ENCODE measurements at places on chromosomes 12 and 14.

DNA sequence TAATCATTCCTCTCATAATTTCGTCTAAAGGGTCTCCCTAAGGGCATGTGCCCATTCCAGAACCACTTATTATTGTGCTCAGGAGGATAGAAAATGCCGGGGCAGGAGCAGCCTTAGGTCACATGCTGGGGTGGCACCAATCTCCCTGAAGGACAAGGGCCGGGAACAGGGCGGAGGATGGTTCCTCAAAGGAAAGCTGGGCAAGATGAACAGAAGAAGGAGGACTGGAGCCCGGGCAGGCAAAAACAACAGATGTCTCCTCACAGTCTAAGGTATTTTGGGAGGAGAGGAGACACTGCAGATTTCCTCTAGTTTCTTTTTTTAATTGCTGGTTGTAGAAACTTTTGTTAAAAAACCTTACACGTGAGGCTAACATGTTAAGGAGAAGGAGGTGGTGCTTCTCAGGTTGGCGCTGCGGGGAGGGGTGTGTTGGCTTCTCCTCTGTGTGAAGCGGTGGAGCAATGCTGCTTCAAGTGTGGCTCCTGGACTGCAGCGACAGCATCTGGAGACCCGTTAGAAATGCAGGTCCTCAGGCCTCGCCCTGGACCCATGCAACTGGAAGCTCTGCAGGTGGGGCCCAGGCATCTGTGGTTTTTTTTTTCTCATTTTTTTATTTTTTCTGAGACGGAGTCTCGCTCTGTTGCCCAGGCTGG is 164.8 kb downstream of the AACS start:
- H3K27ac ChIP-seq: no peak overlapping the region
- H3K4me1 ChIP-seq: no peaks in the 10 kb centered on the region
- no peak overlapping the region for H3K4me3 ChIP-seq
- H3K27me3 ChIP-seq: peaks cover 4% of the 10 kb centered on the region
- no peak for DNase-seq
- no peaks in the 10 kb centered on the region for H3K36me3 ChIP-seq

DNA sequence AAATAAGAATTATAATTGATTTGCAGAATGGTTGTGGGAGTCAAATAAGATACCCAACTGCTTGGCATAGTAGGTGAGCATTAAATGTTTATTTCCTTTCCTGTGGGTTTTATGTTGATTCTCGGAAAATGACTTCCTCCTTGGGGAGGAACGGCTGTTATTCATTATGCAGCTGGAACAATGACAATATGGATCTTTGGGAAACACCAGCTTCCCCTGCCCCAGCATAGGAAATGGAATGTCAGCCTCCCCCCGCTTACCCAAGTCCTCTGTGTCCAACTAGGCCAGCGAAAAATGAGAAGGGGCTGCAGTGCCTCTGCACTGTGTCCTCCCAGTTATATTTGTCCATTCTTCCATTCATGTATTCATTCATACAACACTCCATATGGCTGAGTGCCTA is 11.7 kb upstream of the CCDC177 start:
- DNase-seq: no peak
- H3K27ac ChIP-seq: no peak overlapping the region
- no peaks in the 10 kb centered on the region for H3K4me1 ChIP-seq
- H3K36me3 ChIP-seq: no peaks in the 10 kb centered on the region
- H3K27me3 ChIP-seq: no peaks in the 10 kb centered on the region
- H3K4me3 ChIP-seq: no peak overlapping the region

- no peak for DNase-seq
- no peak overlapping the region for H3K27ac ChIP-seq
- H3K4me3 ChIP-seq: no peak overlapping the region
- H3K36me3 ChIP-seq: peaks cover 22% of the 10 kb centered on the region
- no peaks in the 10 kb centered on the region for H3K27me3 ChIP-seq
- H3K4me1 ChIP-seq: peaks cover 3% of the 10 kb centered on the region
These were observed 56.2 kb upstream of the RESF1 start for GRCh38 chr12:31903025-31903424.

- no peak overlapping the region for H3K4me3 ChIP-seq
- H3K4me1 ChIP-seq: no peaks in the 10 kb centered on the region
- H3K36me3 ChIP-seq: no peaks in the 10 kb centered on the region
- no peak for DNase-seq
These were observed 111.9 kb downstream of the CCDC60 start for GRCh38 chr12:119446459-119446858.

DNA sequence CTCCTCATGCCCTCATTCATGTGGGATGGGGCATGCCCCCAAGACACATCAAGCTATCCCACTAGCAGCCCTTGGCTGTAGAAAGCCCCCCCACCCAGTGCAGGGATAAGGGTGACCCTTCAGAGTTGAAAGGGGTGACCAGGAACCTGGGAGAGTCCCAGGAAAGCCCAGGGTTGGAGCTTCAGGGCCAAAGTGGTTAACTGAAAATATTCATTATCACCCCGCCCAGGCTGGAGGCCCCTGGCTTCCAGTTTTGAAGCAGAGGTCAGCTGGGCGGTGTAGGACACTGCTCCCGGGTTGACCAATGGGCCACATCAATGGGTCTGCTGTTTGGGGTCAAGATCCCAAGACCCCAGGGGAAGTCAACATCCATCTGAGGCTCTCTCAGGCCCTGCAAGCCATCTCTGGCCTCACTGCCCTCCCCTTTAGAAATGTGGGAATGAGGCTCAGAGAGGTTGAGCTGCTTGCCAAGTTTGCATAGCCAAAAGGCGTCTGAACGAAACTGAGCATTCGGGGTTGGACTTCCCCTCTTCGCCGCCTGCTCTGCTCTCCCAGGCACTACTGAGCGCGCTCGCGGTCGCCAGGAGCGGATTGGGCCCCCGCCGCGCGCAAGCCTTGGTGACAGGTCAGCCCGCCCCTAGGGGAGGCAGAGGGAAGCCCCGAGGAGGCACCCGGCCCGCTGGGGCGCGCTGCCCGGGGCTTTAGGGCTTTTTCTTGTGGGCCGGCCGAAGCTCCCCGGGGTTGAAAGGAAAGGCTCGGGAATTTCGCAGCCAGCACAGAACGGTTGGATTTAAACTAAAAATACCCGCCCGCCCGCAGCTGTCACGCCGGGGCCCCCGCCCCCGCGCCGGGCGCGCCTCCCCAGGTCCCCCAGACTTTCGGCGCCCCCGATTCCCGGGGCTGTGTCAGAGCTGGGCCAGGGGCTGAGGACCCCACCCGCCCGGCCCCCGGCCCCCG is 576 bp downstream of the SYNE3 start:
- no peak overlapping the region for H3K27ac ChIP-seq
- no peak for DNase-seq
- peaks cover 46% of the 10 kb centered on the region for H3K27me3 ChIP-seq

DNA sequence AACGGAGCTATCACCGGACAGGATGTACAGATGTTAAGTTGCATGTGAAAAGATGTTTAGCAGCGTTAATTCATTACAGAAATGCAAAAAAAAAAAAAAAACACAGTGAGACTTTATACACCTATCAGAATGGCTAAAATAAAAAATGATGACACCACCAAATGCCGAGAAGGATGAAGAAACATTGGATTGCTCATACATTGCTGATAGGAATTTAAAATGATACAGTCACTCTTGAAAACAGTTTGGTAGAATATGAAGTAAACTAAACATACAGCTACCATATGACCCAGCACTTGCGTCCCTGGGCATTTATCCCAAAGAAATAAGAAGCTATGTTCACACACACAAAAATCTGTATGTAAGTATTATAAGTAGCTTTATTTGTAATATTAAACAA is 574.1 kb downstream of the SLC16A7 start:
- no peaks in the 10 kb centered on the region for H3K36me3 ChIP-seq
- H3K27me3 ChIP-seq: no peaks in the 10 kb centered on the region
- H3K27ac ChIP-seq: no peak overlapping the region

DNA sequence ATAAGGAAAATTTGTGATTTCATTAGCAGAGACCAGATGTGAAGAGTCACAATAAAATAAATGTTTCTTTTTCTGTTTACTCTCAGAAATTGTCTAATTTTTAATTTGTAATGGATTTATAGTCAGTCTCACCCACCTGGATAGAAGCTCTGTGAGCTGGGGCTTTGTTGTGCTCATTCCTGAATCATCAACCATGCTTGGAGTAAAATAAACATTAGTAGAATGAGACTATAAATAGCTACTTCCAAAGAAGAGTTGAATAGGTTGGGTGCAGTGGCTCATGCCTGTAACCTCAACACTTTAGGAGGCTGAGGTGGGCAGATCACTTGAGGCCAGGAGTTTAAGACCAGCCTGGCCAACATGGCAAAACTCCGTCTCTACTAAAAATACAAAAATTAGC is 185.3 kb upstream of the FBXO33 start:
- no peaks in the 10 kb centered on the region for H3K4me1 ChIP-seq
- H3K27ac ChIP-seq: no peak overlapping the region
- no peak for DNase-seq
- H3K36me3 ChIP-seq: no peaks in the 10 kb centered on the region

DNA sequence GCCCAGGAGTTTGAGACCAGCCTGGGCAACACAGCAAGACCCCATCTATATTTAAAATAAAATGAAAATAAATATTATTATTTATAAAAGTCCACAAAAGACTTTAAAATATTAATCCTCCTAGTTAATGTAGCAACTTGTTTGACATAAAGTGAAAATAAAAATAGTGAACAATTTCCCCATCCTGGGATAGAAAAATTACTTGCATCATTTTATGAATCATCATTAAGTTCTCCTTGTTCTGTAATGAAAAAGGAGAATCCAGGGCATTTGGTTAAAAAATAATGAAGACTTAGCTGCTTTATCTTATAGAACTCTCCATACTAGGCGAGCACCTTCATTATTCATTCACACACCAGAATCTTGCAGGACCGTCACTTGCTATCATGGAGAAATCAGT is 66.1 kb downstream of the ELK3 start:
- no peaks in the 10 kb centered on the region for H3K27me3 ChIP-seq
- no peaks in the 10 kb centered on the region for H3K4me1 ChIP-seq
- no peak overlapping the region for H3K4me3 ChIP-seq
- no peak overlapping the region for H3K27ac ChIP-seq

DNA sequence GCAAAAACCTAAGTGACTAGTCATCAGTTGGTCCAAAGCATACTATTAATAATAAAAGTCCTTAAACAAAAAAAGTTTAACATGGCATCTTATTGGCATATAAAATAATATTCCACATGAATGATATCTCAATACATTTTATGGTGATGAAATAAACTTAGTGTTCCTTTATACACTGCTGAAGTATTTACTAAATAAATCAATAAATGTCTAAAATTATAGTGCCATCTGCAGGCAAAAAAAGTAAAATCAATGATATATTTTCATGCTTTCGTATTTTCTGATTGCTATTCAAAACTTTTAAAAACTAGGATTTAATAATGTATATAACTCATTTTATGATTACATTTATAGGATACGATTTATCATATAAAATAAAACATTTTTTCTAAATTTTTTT is 30.5 kb downstream of the PUS7L start:
- H3K27ac ChIP-seq: no peak overlapping the region
- no peaks in the 10 kb centered on the region for H3K4me1 ChIP-seq
- H3K4me3 ChIP-seq: no peak overlapping the region
- H3K36me3 ChIP-seq: peaks cover 6% of the 10 kb centered on the region

- H3K4me1 ChIP-seq: no peaks in the 10 kb centered on the region
- DNase-seq: peak; percentile 72
- peak within 1 kb of the TSS; percentile 72 for H3K4me3 ChIP-seq
- H3K27me3 ChIP-seq: peaks cover 30% of the 10 kb centered on the region
- no peaks in the 10 kb centered on the region for H3K36me3 ChIP-seq
These were observed at the start of gene TMEM121 for GRCh38 chr14:105525861-105526775. Gene TMEM121 (plus strand): TSS chr14:105526583. CDS start chr14:105528835, 2,252 bp downstream.

- peaks cover 45% of the 10 kb centered on the region for H3K27me3 ChIP-seq
- DNase-seq: no peak
These were observed at the start of gene B3GNT4 for GRCh38 chr12:122203301-122204166. Gene B3GNT4 (plus strand): TSS chr12:122203709. CDS start chr12:122204619, 910 bp downstream.

DNA sequence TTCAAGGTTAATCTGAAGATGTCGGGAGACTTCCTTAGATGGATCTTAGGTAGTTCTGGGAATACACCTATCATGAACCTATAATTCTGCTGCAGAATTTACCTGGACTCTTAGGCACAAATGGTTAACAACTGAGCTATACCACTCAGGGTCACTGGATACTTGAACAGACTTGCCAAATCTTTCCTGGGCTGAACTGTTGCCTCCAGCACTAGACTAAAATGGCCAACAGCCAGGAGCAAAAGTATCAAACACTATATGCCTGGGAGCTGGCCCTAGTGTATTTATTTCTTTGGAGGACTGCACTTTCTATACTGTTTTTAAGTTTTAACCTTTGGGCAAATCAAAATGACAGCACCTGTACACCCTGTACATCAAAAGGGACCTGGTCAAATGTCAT is 252.8 kb downstream of the TMEM117 start:
- H3K4me3 ChIP-seq: no peak overlapping the region
- H3K27me3 ChIP-seq: no peaks in the 10 kb centered on the region
- no peak for DNase-seq

- H3K4me1 ChIP-seq: peaks cover 7% of the 10 kb centered on the region
- H3K27ac ChIP-seq: peak overlapping the region; percentile 69
- no peaks in the 10 kb centered on the region for H3K27me3 ChIP-seq
- H3K36me3 ChIP-seq: peaks cover 28% of the 10 kb centered on the region
- no peak overlapping the region for H3K4me3 ChIP-seq
- DNase-seq: no peak
These were observed 14.1 kb downstream of the EIF2B2 start for GRCh38 chr14:75016815-75017214.

DNA sequence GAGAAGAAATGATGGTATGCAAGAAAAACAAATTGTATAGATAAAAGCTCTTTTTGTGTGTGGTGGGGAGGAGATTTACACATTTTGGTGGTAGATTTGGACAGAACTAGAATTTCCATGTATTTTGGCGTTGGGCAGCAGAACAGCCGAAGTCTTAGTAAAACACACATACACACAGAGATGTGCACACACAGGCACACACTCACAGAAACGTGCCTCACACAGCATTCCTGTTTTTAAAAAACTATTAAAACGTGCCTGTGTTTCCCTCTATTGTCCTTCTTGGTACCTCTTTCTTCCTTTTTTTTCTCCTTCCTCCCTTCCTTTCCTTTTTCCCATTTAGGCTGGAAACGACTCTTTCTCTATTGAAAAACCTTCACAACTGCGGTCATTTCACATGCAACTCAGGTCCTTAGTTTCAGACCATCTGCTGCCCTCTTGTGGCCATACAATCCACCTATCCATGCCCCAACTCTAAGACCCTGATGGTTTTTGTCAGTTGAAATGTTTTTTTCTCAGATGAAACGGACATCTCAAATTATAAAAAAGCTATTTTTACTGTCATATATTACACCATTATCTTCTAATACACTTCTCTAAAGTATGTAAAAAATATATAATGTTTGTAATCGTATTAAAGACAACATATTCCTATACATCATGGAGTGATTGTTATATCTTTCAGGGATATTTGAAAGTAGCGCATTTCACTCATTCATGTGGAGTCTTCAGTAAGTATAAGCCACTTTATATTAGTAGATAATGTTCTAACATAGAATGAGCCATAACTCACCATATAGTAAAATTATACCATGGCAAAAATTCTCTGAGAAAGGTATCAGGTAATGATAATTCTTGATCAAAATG is 386.7 kb upstream of the NOVA1 start:
- no peak for DNase-seq
- H3K36me3 ChIP-seq: no peaks in the 10 kb centered on the region
- H3K4me1 ChIP-seq: peaks cover 13% of the 10 kb centered on the region
- peak overlapping the region; percentile 2 for H3K4me3 ChIP-seq
- peaks cover 10% of the 10 kb centered on the region for H3K27me3 ChIP-seq

- DNase-seq: no peak
- no peak overlapping the region for H3K27ac ChIP-seq
- H3K27me3 ChIP-seq: no peaks in the 10 kb centered on the region
- H3K4me1 ChIP-seq: peaks cover 24% of the 10 kb centered on the region
These were observed 45.8 kb upstream of the POC1B start for GRCh38 chr12:89571491-89572195.

- peak; percentile 90 for DNase-seq
- H3K27me3 ChIP-seq: peaks cover 6% of the 10 kb centered on the region
- peaks cover 32% of the 10 kb centered on the region for H3K4me1 ChIP-seq
- H3K4me3 ChIP-seq: peak within 1 kb of the TSS; percentile 96
These were observed at the start of gene VPS37B for GRCh38 chr12:122895704-122896636. Gene VPS37B (minus strand): TSS chr12:122896124. CDS start chr12:122896062, 62 bp downstream.

All from type B pancreatic cell (in vitro differentiated cells).